Activated T-cell treated with anti-CD3 and anti-CD28 coated beads, Interleukin-2, amount 50 U/mL, for 72 hours (primary cell): ENCODE measurements at places on chromosomes 4 and X. TPM values are rescaled to one million over a fixed set of nuclear protein-coding genes. Genes with fewer than 3 reads are reported as not detected.

The EXOC1L gene
- total RNA-seq, result not detected

The MAGEB10 gene
- not detected for total RNA-seq

GRCh38 chrX:41110801-41111625, 25.8 kb downstream of the USP9X start:
- peak overlapping the region; percentile 90 for H3K27ac ChIP-seq
- peak overlapping the region; percentile 74 for H3K4me3 ChIP-seq
- DNase-seq, result no peak
- peaks cover 69% of the 10 kb centered on the region for H3K4me1 ChIP-seq

The NAP1L3 gene
- 2.5 TPM for total RNA-seq

DNA sequence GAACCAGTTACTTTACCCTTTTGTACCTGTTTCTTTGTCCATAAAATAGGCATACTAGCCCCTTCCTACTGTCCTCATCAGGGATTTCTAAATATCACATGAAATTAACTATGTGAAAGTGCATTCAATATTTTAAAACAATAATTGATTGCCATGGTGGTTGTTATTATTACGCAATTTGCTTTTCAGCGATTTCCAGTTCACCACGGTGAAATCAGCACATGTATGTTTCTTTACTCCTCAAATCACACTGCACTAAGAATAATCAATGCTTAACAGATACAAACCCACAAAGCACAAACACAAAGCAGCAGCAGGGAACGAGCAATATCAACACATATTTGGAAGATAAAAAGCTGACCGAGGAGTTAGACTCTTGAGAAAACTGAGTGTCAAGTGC, 371.3 kb upstream of the NOCT start:
- no peaks in the 10 kb centered on the region for H3K27me3 ChIP-seq
- no peak overlapping the region for H3K4me3 ChIP-seq
- H3K4me1 ChIP-seq, result no peaks in the 10 kb centered on the region
- DNase-seq, result no peak

DNA sequence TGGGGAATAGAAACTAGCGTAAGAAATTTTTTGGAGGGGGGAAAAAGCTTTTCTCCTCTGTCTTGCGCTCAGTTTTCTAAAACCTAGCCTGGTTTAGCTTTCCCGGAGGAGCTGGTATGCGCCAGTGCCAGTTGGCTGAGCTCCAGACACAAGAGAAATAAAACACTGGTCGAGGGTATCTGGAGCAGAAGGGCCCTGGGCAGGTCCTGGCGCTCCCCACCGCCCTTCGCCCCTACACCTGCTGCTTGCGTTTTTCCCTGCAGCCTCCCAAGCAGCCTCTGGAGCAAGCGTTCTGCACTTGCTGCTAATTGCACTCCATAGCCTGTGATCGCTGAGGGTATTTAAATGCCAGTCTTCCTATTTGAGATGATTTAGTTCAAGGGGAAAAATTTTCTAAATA, 816 bp downstream of the EREG start:
- peaks cover 48% of the 10 kb centered on the region for H3K27me3 ChIP-seq
- no peak for DNase-seq
- H3K36me3 ChIP-seq, result no peaks in the 10 kb centered on the region
- H3K27ac ChIP-seq, result no peak overlapping the region
- H3K4me1 ChIP-seq, result peaks cover 13% of the 10 kb centered on the region

GRCh38 chr4:4810092-4810774, 49.2 kb upstream of the MSX1 start:
- no peaks in the 10 kb centered on the region for H3K4me1 ChIP-seq
- DNase-seq, result no peak
- peaks cover 26% of the 10 kb centered on the region for H3K27me3 ChIP-seq
- H3K4me3 ChIP-seq, result no peak overlapping the region
- no peak overlapping the region for H3K27ac ChIP-seq

The DGKK gene
- total RNA-seq, result not detected

DNA sequence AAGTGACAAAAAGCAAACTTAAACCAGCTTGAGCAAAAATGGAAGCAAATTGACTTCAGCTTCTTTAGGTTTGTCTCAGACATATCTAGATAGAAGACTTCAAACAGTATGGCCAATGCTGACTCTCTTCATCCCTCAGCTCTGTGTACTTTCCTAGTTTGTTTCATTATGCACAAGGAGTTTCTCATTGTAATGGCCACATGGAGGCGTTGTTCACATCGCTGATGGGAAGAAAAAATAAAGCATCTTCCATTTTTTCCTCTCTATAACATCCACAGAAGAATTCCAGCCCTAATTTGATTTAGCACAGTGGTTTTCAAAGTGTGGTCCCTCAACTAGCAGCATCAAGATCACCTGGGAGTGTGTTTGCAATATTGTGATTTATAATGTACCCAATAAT, 397.5 kb upstream of the PRKX start:
- H3K4me3 ChIP-seq, result no peak overlapping the region
- no peak for DNase-seq
- H3K4me1 ChIP-seq, result no peaks in the 10 kb centered on the region
- no peaks in the 10 kb centered on the region for H3K27me3 ChIP-seq

GRCh38 chrX:70007946-70008345, 41.8 kb downstream of the AWAT2 start:
- no peaks in the 10 kb centered on the region for H3K4me1 ChIP-seq
- H3K27ac ChIP-seq, result no peak overlapping the region
- H3K36me3 ChIP-seq, result no peaks in the 10 kb centered on the region
- H3K27me3 ChIP-seq, result peaks cover 24% of the 10 kb centered on the region

- H3K36me3 ChIP-seq, result no peaks in the 10 kb centered on the region
- DNase-seq, result no peak
Observed at GRCh38 chr4:189834616-189835015, 106.1 kb upstream of the FRG1 start.

GRCh38 chr4:54384563-54384962, 155.5 kb downstream of the PDGFRA start:
- no peak overlapping the region for H3K4me3 ChIP-seq
- no peaks in the 10 kb centered on the region for H3K27me3 ChIP-seq
- H3K4me1 ChIP-seq, result no peaks in the 10 kb centered on the region
- DNase-seq, result peak; percentile 12
- no peak overlapping the region for H3K27ac ChIP-seq
- H3K36me3 ChIP-seq, result no peaks in the 10 kb centered on the region

- no peak overlapping the region for H3K27ac ChIP-seq
- peaks cover 45% of the 10 kb centered on the region for H3K27me3 ChIP-seq
- peaks cover 7% of the 10 kb centered on the region for H3K4me1 ChIP-seq
- DNase-seq, result no peak
Observed at GRCh38 chr4:170093973-170094535, 4.3 kb upstream of the AADAT start.

DNA sequence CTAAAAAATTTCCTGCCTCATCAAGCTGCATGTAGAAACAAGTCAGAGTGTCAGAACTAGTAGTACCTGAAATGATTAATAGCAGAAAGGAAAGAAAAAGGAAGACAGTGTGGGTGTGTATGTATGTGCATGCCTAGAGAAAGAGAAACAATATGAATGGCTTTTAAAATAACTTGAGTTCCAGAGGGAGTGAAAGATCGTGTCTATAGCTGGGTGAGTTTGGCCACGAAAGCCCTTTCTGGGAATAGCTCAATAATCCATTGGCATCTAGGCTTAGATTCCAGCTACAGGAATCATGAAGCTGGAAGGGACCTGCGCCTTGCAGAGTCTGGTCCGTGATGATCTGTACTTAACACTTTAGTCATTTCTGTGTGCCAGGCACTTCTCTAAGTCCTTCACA, 195.6 kb downstream of the RAPGEF2 start:
- no peaks in the 10 kb centered on the region for H3K36me3 ChIP-seq
- H3K4me1 ChIP-seq, result peaks cover 15% of the 10 kb centered on the region
- no peak for DNase-seq
- H3K27me3 ChIP-seq, result no peaks in the 10 kb centered on the region
- H3K4me3 ChIP-seq, result peak overlapping the region; percentile 0

- peaks cover 20% of the 10 kb centered on the region for H3K4me1 ChIP-seq
- H3K27me3 ChIP-seq, result no peaks in the 10 kb centered on the region
- H3K36me3 ChIP-seq, result no peaks in the 10 kb centered on the region
- H3K4me3 ChIP-seq, result no peak overlapping the region
- DNase-seq, result no peak
Observed at GRCh38 chr4:6724421-6725111, 8.6 kb downstream of the BLOC1S4 start.

DNA sequence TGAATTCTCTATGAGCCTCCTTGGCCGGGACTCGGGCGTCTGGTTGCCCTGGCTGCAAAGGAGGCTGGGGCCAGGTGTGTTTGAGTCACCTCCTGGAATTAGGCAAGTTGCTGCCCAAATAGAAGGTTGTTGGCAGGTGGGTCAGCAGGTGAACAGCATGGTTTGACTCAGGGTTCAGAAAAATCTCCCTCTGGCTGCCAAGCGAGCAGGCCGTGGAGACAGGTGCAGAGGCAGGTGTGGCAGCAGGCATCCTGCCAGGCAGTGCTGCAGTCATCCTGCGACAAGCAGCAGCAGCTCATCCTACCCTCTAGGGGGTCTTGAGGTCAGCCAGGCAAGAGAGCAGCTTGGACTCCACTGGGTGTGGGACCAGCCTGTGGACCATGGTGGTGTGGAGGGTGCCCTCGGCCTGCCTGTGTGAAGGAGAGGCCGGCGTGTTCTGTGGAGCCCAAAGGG, 8.2 kb downstream of the MSANTD1 start:
- no peaks in the 10 kb centered on the region for H3K36me3 ChIP-seq
- H3K27me3 ChIP-seq, result no peaks in the 10 kb centered on the region
- H3K4me1 ChIP-seq, result no peaks in the 10 kb centered on the region
- H3K4me3 ChIP-seq, result no peak overlapping the region

DNA sequence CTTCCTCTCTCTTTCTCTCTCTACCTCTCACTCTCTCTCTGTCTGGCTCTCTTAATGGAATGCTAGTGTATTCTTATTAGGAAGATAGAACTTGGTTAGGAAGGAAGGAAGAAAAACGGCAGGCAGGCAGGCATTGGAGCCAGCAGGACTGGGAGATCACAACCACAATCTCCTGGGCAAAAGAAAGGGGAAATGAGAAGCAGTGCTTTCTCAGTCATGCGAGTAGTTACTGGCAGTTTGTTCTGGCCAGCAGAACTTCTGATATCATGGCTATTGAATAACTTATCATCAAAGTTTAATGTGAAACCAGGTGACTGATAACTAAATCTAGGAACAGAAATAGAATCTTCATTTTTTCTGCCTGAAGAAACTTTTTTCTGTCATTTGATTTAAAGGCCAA, 60.9 kb upstream of the PAGE1 start:
- H3K4me3 ChIP-seq, result no peak overlapping the region
- H3K36me3 ChIP-seq, result no peaks in the 10 kb centered on the region
- no peak overlapping the region for H3K27ac ChIP-seq
- DNase-seq, result no peak
- H3K4me1 ChIP-seq, result no peaks in the 10 kb centered on the region
- peaks cover 43% of the 10 kb centered on the region for H3K27me3 ChIP-seq

The CSAG1 gene
- total RNA-seq, result not detected

- peaks cover 5% of the 10 kb centered on the region for H3K27me3 ChIP-seq
- H3K27ac ChIP-seq, result no peak overlapping the region
- no peaks in the 10 kb centered on the region for H3K36me3 ChIP-seq
- DNase-seq, result no peak
- H3K4me3 ChIP-seq, result no peak overlapping the region
Observed at GRCh38 chr4:165418073-165418472, 39.3 kb downstream of the CPE start.

The LNX1 gene
- total RNA-seq, result not detected

DNA sequence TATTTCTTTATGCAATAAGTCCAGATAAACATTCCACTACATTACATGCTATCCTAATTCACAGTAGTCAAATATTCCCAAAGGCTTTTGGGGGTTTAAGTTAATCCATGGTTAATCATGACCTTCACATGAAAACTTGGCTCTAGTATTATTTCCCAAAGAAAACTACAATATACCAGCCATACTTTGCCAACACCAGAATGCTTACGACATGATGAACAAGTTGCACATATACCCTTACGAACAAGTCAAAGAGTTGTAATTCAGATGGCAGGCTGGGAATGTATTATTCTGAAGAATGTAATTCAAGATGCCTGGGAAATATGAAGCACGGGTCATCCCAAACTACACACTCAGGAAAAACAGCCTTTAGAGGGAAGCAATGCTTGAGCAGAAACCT, 499.6 kb downstream of the PPARGC1A start:
- no peak overlapping the region for H3K27ac ChIP-seq
- H3K4me1 ChIP-seq, result no peaks in the 10 kb centered on the region
- no peak for DNase-seq
- H3K36me3 ChIP-seq, result no peaks in the 10 kb centered on the region

DNA sequence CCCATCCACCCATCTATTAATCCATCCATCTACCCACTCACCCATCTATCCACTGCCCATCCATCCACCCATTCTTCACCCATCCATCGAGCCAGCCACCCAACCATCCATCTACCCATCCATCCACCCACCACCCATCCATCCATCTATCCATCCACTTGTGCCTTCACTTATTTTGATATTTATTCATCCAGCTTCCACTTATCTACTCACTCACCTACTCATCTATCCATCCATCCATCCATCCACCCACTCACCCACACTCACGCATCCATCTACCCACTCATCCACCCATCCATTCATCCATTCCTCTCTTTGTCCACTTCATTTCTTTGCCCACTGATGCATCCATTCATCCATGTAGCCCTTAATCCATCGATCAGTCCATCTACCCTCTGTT, 72.9 kb upstream of the AFAP1 start:
- H3K4me3 ChIP-seq, result no peak overlapping the region
- no peaks in the 10 kb centered on the region for H3K27me3 ChIP-seq
- H3K36me3 ChIP-seq, result no peaks in the 10 kb centered on the region
- no peak overlapping the region for H3K27ac ChIP-seq

- peaks cover 8% of the 10 kb centered on the region for H3K27me3 ChIP-seq
- H3K27ac ChIP-seq, result no peak overlapping the region
- H3K4me3 ChIP-seq, result no peak overlapping the region
- no peaks in the 10 kb centered on the region for H3K36me3 ChIP-seq
- no peak for DNase-seq
Observed at GRCh38 chr4:169811476-169811875, 53.7 kb upstream of the HPF1 start.

GRCh38 chr4:113790478-113790877, 28.9 kb upstream of the CAMK2D start:
- no peak overlapping the region for H3K27ac ChIP-seq
- H3K4me3 ChIP-seq, result no peak overlapping the region
- no peaks in the 10 kb centered on the region for H3K27me3 ChIP-seq
- no peaks in the 10 kb centered on the region for H3K4me1 ChIP-seq
- peaks cover 10% of the 10 kb centered on the region for H3K36me3 ChIP-seq

The NDNF gene
- 0.35 TPM for total RNA-seq

DNA sequence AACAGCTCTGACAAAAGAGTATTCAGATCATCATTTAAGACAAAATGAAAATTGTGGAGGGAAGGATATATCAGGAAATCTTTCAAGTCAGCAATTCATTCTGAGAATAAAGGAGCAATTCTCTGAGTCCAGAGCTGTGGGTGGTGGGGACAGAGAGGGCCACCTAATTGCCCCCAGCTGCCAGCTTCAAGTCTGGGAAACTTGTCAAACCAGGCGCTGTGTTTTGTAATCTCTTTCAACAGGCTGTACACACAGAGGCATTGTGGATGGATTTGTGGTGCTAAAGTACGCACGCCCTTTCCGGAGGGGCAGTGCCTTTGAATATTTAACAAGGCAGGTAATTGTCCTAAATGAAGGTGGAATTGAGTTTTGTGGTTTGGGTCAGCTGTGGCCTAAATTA, 591.1 kb upstream of the BOD1L1 start:
- no peak overlapping the region for H3K27ac ChIP-seq
- H3K27me3 ChIP-seq, result no peaks in the 10 kb centered on the region
- H3K4me3 ChIP-seq, result no peak overlapping the region
- H3K36me3 ChIP-seq, result no peaks in the 10 kb centered on the region

GRCh38 chrX:16075087-16075486, 48.3 kb upstream of the GRPR start:
- peaks cover 17% of the 10 kb centered on the region for H3K27me3 ChIP-seq
- H3K4me3 ChIP-seq, result no peak overlapping the region
- H3K4me1 ChIP-seq, result no peaks in the 10 kb centered on the region
- no peaks in the 10 kb centered on the region for H3K36me3 ChIP-seq

The DUSP21 gene
- total RNA-seq, result not detected
